Type B pancreatic cell (in vitro differentiated cells): ENCODE measurements at places on chromosomes 3 and 15. TPM values are rescaled to one million over a fixed set of nuclear protein-coding genes. Genes with fewer than 3 reads are reported as not detected.

GOLGA6L10 gene
- 2.7 and 6.3 TPM in 2 replicates for total RNA-seq

TM4SF4 gene
- total RNA-seq = 18.1 and 97.1 TPM in 2 replicates

IMPDH2 gene
- 221 and 256 TPM in 2 replicates for total RNA-seq

CYFIP1 gene
- total RNA-seq = 108 and 118 TPM in 2 replicates

SLC24A5 gene
- 1.3 TPM in 1 of 2 replicates, not detected in the other for total RNA-seq

BMF gene
- 60.9 and 112 TPM in 2 replicates for total RNA-seq

ATP10A gene
- total RNA-seq = 1.9 and 2.6 TPM in 2 replicates

LIPC gene
- 10.9 and 33.1 TPM in 2 replicates for total RNA-seq

PLAAT1 gene
- total RNA-seq = 2.6 and 3.0 TPM in 2 replicates

GRCh38 chr15:33200903-33201302 lies 6.4 kb upstream of the FMN1 start:
- peak overlapping the region; percentile 2 for H3K4me3 ChIP-seq
- H3K27ac ChIP-seq = peak overlapping the region; percentile 72
- H3K4me1 ChIP-seq = peaks cover 26% of the 10 kb centered on the region
- H3K27me3 ChIP-seq = peaks cover 21% of the 10 kb centered on the region

DNA sequence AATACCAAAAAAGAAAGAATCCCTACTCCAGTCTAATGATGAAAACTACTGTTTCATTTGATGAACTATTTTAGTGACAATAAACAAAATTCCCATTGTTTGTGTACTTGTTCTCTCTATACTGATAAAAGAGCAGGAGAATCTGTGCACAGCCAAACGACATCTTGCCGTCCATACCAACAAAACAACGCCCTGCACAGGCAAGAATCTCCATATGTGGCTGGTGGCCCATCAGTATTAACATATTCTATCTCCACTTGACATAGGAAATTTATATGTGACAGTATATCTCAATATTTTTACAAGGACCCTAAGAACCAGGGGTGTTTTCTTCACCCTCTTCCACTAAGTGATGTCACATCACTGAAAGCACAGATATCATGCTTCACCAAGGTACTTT lies 279.5 kb downstream of the ULK4 start:
- no peak overlapping the region for H3K27ac ChIP-seq
- DNase-seq = no peak
- H3K4me3 ChIP-seq = no peak overlapping the region
- H3K4me1 ChIP-seq = peaks cover 25% of the 10 kb centered on the region
- H3K36me3 ChIP-seq = peaks cover 12% of the 10 kb centered on the region

DNA sequence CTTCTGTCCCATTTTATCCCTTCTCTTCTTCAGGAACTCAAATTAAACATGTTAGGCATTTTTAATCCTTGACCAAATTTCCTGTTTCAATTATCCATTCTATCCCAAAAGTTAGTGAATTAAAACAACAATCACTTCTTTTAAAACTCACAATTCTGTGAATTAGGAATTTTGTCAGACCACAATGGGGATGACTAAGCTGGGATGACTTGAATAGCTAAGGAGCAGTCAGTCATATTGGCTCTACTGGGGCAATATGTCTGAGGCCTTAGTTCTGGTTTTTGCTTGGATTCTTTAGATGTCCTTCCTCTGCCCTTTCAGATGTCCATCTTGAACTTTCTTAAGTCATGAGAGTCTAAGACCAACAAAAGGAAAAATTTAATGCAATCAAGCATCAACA lies 178.2 kb upstream of the TGFBR2 start:
- H3K4me1 ChIP-seq = no peaks in the 10 kb centered on the region
- no peaks in the 10 kb centered on the region for H3K36me3 ChIP-seq
- H3K27me3 ChIP-seq = no peaks in the 10 kb centered on the region
- H3K4me3 ChIP-seq = no peak overlapping the region
- no peak overlapping the region for H3K27ac ChIP-seq

DNA sequence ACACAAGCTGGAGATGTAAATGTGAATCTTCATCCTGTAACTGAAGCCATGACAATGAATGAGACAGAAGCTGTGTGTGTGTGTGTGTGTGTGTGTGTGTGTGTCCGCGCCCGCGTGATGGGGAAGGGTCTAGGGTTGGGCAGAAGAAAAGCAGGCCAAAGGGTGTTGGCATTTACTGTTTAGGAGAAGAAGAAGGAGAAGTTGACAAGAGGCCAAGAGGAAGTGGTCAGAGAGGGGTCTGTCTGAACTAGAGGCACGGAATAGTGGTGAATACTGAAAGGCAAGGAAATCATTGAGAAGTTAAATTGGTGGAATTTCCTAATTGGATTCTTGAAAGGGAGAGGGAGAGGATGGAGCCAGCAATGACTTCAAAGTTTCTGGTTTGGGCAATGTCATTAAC lies 5.6 kb upstream of the NCEH1 start:
- DNase-seq = no peak
- no peaks in the 10 kb centered on the region for H3K4me1 ChIP-seq
- H3K4me3 ChIP-seq = no peak overlapping the region
- peaks cover 6% of the 10 kb centered on the region for H3K36me3 ChIP-seq
- H3K27ac ChIP-seq = no peak overlapping the region

DNA sequence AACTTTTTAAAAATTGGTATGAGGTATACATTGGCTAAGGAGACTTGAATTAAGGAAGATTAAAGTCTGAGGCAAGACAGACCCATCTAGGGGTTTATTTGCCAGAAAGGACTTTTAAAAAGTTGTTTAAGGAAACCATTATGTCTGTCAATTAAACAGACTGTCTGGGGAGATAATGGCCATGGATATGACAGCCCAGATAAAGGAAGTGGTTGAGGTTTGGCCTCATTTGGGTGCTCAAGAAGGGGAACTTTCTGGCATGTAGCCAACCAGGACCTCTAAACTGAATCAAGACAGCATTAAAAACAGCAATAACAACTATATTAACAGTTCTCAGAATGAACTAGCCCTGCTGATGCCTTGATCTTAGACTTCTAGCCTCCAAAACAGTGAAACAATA lies 9.9 kb upstream of the CD200R1L start:
- no peak for DNase-seq
- no peak overlapping the region for H3K4me3 ChIP-seq
- H3K36me3 ChIP-seq = no peaks in the 10 kb centered on the region
- no peaks in the 10 kb centered on the region for H3K4me1 ChIP-seq
- peaks cover 3% of the 10 kb centered on the region for H3K27me3 ChIP-seq

DNA sequence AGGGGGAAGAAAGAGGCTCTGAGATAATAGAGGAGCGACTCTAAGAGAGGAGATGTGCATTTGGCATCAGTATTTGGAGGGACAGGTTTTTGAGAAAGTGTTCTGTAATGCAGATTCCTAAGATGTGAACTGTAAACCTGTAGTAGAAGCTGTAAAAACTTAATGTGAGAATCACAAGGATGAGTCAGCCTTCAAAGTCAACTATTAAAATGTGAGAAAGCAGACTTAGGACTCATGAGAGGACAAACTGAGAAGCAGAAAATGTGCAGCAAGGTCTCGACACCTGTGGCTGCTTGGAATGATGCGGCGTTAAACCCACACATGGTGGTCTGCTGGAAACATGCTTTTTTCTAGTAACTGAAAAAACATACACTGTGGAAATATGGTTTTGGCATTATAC lies 36.0 kb downstream of the USP13 start:
- H3K27ac ChIP-seq = no peak overlapping the region
- no peaks in the 10 kb centered on the region for H3K27me3 ChIP-seq
- H3K36me3 ChIP-seq = peaks cover 12% of the 10 kb centered on the region
- DNase-seq = no peak
- H3K4me1 ChIP-seq = no peaks in the 10 kb centered on the region
- H3K4me3 ChIP-seq = no peak overlapping the region

GRCh38 chr3:66597308-66597863 lies 96.6 kb upstream of the LRIG1 start:
- H3K27ac ChIP-seq = no peak overlapping the region
- peaks cover 14% of the 10 kb centered on the region for H3K27me3 ChIP-seq
- H3K36me3 ChIP-seq = no peaks in the 10 kb centered on the region
- no peak for DNase-seq
- no peak overlapping the region for H3K4me3 ChIP-seq
- peaks cover 20% of the 10 kb centered on the region for H3K4me1 ChIP-seq

DNA sequence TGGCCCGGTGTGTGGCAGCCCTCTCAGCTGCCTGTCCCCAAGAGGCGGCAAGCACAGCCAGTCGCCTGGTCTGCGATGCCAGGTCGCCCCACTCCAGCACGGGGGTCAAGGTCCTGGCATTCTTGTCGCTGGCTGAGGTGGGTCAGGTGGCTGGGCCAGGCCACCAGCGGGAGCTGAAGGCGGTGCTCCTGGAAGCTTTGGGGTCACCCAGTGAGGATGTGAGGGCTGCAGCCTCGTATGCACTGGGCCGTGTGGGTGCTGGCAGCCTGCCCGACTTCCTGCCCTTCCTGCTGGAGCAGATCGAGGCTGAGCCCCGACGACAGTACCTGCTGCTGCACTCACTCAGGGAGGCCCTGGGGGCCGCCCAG lies 20.8 kb downstream of the CAND2 start:
- H3K27me3 ChIP-seq = no peaks in the 10 kb centered on the region
- H3K27ac ChIP-seq = no peak overlapping the region
- no peaks in the 10 kb centered on the region for H3K4me1 ChIP-seq
- peaks cover 3% of the 10 kb centered on the region for H3K36me3 ChIP-seq
- H3K4me3 ChIP-seq = no peak overlapping the region
- DNase-seq = no peak

DNA sequence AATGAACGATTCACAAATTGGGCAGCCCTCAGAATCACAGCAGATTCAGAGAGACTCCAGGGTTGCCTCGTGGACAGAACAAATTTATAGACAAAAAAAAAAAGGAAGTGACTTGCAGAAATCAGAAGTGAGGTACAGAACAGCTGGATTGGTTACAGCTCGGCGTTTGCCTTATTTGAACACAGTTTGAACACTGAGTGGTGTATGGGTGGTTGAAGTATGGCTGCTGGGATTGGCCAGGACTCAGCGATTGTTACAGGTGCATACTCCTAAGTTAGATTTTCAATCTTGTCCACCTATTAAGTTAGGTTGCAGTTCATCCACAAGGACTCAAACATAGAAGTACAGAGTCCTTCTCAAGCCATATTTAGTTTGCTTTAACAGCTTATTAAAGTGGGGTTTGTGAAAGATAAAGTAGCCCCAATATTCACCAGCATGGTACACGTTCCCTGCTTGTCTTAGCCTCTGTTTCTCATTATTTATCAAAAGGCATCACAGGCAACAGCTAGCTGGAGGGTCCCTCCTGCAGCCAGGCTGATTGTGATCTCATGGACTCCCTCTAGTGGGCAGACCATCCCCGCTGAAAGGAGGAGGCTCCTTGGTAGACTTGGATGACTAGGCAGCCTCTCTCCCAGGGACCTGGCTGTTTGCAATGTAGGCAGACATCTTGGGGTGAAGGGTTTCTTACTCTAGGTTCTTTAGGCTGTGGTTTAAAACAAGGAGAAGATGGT lies 17.6 kb upstream of the ALDH1L1 start:
- H3K27ac ChIP-seq = no peak overlapping the region
- no peaks in the 10 kb centered on the region for H3K27me3 ChIP-seq

DNA sequence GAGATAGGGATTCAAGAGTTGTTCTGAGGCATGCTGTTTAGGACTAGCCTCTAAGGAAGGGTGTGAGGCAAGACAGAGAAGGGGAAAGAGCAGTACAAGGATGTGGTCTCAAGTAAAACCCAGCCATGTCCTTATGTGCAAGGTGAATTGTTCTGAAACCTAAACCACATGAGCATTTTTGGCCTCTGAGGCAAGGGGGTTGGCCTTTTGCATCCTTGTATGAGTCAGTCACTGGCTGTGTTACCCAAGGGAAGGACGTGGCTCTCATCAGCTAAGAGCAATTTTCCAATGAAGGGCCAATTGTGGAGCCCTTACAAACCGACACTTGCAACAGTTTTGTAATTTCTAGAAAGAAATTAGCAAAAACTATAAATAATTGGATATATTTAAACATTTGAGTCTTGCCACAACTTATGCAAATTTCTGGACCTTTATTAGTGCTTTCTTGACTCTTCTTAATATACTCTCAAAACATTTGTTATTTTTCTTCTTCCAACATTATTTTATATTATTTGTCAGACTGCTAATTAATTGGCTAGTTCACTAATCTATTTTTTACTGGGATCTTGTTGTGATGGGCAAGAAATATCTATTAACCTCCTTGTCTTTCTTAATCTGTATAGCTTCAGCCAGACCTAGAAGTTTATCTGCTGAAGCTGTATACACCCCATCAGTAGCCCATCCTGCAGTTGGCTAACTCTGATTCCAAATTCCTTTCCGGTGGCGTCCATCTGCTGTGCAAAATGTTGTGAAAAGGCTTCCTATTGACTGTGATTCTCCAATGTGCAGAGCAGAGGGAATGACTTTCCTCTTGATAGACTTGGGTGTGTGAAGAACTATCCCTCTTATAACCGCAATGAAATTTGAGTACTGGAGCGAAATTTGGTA lies 97.7 kb upstream of the P2RY1 start:
- no peaks in the 10 kb centered on the region for H3K4me1 ChIP-seq
- no peaks in the 10 kb centered on the region for H3K27me3 ChIP-seq

DNA sequence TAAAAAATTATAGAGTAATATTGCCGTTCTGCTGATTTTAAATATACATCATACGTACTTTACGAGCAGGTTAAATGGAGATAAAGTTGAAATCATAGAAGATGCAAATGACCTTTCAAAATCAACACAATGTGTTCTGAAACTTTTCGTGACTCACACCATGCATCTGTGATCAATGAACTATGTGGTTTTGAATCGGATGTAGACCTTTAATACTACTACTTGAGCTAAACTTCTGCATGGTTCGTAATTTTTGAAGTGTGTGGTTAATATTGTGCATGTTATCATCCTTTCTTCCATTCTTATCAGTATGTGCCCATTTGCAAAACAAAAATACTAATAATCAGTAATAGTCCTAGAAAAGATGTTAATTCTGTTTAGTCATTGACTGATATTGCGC lies 58.9 kb downstream of the GASK1A start:
- no peaks in the 10 kb centered on the region for H3K4me1 ChIP-seq
- DNase-seq = no peak
- peaks cover 3% of the 10 kb centered on the region for H3K27me3 ChIP-seq

- H3K36me3 ChIP-seq = peaks cover 4% of the 10 kb centered on the region
- no peak overlapping the region for H3K27ac ChIP-seq
- no peak overlapping the region for H3K4me3 ChIP-seq
- DNase-seq = no peak
These were observed 7.9 kb upstream of the BNC1 start for GRCh38 chr15:83292317-83292716.

- no peak overlapping the region for H3K27ac ChIP-seq
- H3K4me1 ChIP-seq = no peaks in the 10 kb centered on the region
- H3K27me3 ChIP-seq = no peaks in the 10 kb centered on the region
These were observed 13.3 kb downstream of the ADAMTS7 start for GRCh38 chr15:78797951-78798350.

DNA sequence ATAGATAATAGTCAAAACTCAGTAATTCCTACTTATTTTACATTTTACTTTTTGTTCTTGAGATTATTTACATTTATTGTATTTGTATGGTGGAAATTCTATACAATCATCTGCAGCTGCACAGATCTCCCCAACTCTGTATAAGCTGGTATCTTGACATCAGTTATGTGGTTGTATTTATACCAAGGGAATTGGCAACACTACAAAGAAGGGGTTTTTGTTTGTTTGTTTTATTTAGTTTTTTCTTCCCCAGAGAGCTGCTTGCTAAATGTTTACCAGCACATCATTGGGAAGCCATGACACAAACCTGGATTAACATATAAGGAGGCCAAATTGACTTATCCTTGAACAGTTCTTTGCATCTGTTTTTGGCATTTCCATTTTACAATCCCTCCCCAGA lies 389.2 kb upstream of the KCNMB2 start:
- H3K4me1 ChIP-seq = peaks cover 15% of the 10 kb centered on the region
- H3K27ac ChIP-seq = no peak overlapping the region
- no peak overlapping the region for H3K4me3 ChIP-seq

GRCh38 chr3:56130036-56130435 lies 338.2 kb downstream of the ERC2 start:
- H3K4me3 ChIP-seq = no peak overlapping the region
- H3K4me1 ChIP-seq = peaks cover 43% of the 10 kb centered on the region
- no peak for DNase-seq
- H3K27ac ChIP-seq = no peak overlapping the region
